ENCODE measurements at places on chromosomes 3 and 15.

DNA sequence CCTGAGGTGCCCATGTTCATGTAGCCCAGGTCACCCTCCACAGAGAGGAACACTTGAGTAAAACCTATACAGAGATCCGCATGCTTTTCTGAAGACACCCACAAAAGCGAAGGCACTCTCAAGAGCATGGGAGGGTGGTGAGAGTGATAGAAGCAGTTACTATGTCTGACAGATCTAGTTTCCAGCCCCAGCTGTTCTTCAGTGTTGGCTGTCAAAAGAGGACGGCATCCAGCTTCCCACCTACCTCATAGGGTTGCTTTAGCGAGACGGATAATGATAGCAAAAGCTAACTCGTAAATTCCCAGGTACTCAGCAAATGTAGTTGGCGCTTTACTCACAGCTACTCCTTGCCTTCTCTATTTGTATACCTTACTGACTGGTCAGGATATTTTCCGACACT, 3.0 kb upstream of the MEX3B start:
- no peak for DNase-seq

GRCh38 chr3:129039271-129040038, 21.1 kb upstream of the GP9 start:
- DNase-seq = no peak

DNA sequence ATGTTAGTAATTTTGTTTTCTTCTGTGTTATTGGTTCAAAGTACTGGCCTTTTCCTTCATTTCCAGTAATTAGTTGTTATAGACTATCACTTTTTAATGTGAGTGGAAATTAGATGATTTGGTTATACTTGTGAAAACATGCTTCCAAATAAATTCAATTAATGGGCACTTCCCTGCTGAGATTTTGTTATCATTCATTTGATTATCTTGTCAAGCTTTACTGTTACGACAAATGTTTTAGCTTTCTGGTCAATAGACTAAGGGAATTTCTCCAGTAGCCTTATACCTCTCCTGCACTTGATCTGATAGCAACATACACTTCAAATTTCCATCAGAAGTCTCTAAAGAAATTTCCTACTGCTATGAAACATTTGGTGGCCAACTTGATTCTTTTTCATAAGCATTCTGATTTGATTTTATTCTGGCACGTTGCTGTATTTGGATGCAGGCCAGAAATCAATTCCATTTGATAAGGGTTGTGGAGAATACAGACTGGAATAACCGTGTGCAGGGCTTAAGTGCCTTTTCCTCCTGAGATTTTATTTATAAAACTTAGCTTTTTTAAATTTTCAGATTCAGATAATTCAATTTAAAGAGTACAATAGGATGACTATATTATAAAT, 573.8 kb upstream of the NAALADL2 start:
- no peak for DNase-seq

- no peak for DNase-seq
Measured at GRCh38 chr15:97014001-97014400, 683.5 kb downstream of the NR2F2 start.

GRCh38 chr15:27681038-27681437, 418.1 kb downstream of the OCA2 start:
- no peak for DNase-seq

GRCh38 chr3:34842706-34843480, 796.4 kb upstream of the ARPP21 start:
- DNase-seq = no peak

GRCh38 chr3:127814325-127814781, 8.0 kb downstream of the MGLL start:
- no peak for DNase-seq

DNA sequence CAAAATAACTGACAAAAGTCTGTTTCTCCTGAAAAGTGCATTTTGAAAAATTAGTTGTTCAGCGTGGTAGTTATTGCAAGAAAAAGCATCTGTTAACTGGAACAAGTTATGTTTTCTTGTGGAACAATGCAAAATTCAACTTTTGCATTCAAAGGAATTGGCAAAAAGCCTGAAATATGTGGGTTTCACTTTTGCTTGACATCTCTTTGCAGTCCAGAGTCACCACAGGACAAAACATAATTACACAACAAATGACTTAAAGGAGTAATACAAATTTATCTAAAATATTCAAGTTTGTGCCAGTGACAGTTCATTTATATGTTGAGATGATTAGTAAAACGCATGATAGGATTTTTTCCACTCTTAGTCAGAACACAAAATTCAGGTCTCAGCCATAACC, 96.3 kb upstream of the P2RY1 start:
- DNase-seq = no peak

DNA sequence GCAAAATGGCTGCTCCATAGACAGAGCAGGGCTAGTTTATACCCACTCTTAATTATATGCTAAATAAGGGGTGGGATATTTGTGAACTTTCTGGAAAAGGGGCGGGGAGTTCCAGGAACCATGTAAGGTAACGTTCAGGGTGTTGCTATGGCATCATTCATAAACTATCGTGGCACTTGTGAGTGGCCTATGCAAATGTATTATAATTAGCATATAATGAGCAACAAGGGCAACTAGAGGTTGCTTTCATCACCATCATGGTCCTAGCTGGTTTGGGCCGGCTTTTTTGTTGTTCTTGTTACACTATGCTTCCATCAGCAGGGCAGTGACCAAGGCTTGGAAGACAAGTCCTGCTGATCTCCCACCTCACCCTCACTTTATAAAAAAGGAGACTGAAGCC, 43.2 kb upstream of the FGD5 start:
- DNase-seq = no peak

- DNase-seq = no peak
Measured at GRCh38 chr3:131708241-131708640, 205.5 kb upstream of the MRPL3 start.

DNA sequence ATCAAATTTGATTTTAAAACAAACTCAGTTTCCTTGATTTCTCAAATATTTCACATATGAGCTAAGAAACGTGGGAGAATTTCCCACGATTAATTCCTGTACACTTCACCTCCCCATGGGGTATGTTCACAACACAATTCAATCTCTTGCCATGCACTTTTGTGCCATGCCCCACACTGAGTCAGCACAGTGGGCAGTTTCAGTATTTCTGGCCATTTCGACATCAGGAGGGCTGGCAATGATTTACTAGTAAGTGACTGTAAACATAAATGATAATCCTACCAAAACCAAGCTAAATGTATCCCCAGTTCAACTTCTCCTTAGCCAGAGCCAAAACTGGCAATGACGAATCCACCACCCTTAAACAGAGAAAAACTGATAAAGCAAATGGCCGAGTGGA, 293.6 kb downstream of the FGF12 start:
- no peak for DNase-seq

GRCh38 chr15:80246425-80246894, 5.6 kb downstream of the CTXND1 start:
- DNase-seq = no peak

GRCh38 chr3:171390051-171390941, 69.9 kb downstream of the TNIK start:
- no peak for DNase-seq

DNA sequence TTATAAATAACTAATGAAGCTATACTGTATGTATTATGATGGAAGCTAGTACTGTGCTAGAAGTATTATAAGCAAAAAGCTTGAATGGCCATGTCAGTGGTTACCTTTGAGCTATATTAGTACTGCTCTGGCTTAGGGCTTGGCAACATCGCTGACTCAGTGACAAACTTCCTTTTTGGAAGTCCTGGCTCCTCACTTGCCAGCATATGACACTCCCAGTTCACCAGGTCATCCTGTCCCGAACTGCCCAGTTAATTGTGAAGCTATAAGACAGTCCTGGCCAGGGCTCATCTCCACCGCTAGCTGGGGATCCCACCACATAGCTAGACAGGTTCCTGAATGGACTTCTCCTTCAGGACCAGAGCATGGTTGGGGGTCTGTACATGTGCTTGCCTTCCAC, 31.9 kb downstream of the RAB8B start:
- peak; percentile 50 for DNase-seq

DNA sequence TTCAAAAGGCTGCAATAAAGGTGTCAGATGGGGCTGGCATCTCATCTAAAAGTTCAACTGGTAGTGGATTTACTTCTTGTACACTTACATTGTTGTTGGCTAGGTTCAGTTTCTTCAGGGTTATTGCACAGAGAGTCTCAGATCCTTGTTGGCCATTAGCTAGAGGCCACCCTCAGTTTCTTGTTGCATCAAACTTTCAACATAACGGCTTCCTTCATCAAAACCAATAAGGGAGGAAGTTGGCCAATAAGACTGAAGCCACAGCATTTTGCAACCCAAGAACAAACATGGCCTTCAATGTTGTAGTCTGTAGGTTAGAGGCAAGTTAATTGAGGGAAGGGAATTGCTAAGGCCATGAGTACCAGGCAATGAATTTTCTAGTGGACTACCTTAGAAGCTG, 218.0 kb downstream of the ZBBX start:
- peak; percentile 23 for DNase-seq

DNA sequence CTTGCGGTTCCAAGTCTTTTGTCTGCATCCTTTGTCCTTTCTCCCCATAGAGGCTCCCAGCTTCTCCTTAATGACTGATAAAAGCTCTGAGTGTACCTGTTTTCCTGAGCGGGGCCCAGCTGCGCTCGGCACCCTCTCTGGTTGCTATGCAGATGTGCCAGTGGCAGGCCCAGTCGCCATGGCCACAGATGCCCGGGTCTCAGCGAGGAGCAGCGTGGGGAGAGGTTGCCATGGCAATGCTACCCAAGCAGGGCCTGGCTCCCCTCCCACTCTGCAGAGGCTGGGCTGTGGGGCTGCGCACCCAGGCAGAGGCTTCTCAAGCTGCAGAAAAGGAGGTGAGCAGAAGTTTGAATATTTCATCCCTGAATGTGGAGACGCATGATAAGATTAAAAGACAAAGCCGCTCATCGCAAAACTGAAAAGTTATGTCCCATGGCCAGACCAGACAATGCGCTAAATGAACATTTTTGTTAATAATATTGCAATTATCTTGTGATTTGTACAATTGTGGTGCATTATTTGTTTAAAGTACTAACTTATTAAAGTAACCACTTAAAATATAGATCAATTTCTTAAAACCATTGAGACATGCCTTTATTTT, 66.1 kb downstream of the TPRA1 start:
- no peak for DNase-seq

GRCh38 chr3:155995525-155996370, 124.6 kb upstream of the KCNAB1 start:
- no peak for DNase-seq

All from CD14-positive monocyte (primary cell).